ENCODE measurements at places on chromosomes 2 and 18.

GRCh38 chr2:152815634-152816257 lies 97.3 kb downstream of the ARL6IP6 start:
- DNase-seq: no peak

GRCh38 chr2:86000131-86000937 lies 105.4 kb downstream of the POLR1A start:
- DNase-seq: no peak

DNA sequence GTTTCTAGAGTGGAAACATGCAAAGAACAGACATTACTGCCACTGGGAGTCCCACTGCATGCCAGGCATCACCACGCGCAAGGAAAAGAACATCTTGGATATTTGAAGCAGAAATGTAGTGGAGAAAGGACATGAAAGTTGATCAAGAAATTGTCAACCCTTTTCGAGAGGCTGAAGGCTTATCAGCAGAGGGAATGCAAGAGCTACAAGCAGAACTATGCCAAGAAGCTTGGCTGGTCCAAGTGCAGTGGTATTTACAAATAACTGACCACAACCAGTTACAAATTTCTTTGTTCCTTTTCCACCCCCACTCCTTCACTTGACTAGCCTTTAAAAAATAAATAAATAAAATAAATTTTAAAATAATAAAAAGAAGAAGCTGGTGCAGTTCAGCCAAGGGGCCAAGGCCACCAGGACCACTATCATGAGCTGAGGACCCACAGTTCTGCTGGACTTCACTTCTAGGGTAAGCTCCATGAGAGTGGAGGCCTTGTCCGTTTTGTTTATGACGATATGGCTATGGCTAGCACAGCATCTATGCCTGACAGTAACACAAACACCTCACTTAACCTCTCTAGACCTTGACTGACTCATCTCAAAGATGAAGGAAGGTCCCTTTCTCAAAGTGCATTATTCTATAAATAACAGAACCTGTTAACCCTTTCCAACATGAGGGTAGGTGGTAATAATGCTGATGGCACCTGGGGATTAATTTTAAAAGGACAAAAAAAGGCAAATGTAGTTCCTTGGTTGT lies 20.9 kb downstream of the MARCHF4 start:
- DNase-seq: no peak

GRCh38 chr18:69947361-69948133 lies at the start of gene CD226:
Gene CD226 (minus strand): TSS chr18:69947873. CDS start chr18:69947406, 467 bp downstream.
- DNase-seq: no peak

GRCh38 chr2:126658905-126659561 lies 3.1 kb downstream of the GYPC start:
- DNase-seq: no peak

- DNase-seq: no peak
Measured at GRCh38 chr2:236393101-236393500, 128.9 kb upstream of the ASB18 start.

DNA sequence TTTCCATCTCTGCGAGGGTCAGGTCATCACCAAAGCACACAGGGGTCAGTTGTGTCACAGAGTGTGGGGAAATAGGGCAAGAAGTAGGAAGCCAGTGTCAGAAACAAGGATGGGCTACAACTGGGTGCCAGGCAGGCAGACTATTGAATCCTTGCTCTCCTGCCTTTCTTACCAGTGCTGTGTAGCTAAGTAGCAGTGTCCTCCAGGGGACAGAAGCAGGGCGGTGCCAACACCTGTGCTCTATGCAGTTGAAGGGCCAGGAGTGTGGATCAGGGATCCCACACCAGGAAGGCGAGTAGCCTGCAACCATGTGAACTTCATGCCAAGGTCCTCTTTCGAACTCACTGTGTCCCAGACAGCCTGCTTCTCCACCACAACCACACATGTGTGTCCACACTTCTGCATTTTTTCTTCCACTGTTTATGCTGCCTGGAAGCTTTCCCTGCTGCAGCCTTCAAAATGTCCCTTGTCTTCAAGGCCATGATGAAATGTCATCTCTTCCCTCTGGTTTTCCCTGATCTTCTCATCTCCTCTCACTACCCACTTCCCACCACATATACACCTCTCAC lies 25.4 kb upstream of the REG3G start:
- no peak for DNase-seq

DNA sequence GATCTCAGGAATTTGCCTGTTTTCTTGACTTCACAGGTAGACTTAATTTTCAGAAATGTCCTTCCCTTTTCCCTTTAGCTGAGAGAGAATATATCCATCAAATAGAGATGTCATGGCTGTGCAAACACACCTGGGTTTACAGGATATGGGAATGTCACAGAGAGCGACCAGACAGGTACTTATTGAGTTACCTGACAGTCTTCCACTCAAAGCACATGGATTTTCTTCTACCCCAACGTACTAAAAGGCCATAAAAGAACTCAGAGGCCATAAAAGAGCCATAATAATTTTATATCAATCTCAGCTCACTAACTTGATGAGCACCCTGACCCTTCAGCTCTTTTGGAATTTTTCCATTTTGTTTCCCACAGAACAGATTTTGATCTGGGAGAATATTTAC lies 5.3 kb upstream of the DTNA start:
- DNase-seq: no peak

DNA sequence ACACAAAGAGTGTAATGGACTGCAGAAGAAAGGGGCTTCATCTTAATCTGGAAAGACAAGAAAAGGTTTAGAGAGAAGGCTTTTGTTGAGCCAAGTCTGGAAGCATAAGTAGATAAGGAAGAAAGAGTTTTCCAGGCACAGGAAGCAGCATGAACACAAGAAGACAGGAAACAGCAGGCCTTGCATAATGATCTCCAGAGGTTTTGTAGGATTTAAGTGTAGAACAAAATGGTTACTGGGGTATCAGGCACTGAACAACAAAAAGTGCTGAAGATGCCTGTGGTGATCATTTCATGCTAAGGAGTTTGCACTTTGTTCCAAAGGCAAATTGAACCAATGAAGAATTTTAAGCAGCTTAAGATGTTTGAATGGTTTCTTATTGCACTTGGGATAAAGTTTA lies 281.6 kb upstream of the TANK start:
- DNase-seq: no peak
